ENCODE measurements at places on chromosomes 1 and 21.

DNA sequence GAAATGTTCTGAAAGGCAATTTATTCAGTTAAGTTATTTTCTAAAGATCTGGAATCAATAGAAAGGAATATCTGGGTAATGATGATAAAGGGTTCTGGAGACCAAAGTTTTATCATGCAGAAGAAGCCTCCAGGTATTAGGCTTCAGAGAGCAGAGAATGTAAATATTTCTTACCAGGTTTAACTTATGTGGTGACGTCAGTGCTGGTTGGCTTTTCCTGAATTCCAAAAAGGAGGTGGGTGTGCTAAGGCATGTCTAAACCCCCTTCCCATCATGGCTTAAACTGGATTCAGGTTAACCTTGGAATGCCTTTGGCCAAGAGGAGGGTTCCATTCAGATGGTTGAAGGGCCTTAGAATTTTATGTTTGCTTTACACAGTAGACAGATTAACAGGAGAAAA, 829.9 kb downstream of the NCAM2 start:
- no peak for DNase-seq

- peak; percentile 46 for DNase-seq
Observed at GRCh38 chr1:199859491-199859933, 168.0 kb upstream of the NR5A2 start.

GRCh38 chr21:43866659-43867331, 1.8 kb downstream of the AGPAT3 start:
- peak; percentile 69 for DNase-seq

GRCh38 chr1:160018900-160019299, 12.9 kb downstream of the PIGM start:
- no peak for DNase-seq
